ENCODE measurements at places on chromosomes 6 and 20.

DNA sequence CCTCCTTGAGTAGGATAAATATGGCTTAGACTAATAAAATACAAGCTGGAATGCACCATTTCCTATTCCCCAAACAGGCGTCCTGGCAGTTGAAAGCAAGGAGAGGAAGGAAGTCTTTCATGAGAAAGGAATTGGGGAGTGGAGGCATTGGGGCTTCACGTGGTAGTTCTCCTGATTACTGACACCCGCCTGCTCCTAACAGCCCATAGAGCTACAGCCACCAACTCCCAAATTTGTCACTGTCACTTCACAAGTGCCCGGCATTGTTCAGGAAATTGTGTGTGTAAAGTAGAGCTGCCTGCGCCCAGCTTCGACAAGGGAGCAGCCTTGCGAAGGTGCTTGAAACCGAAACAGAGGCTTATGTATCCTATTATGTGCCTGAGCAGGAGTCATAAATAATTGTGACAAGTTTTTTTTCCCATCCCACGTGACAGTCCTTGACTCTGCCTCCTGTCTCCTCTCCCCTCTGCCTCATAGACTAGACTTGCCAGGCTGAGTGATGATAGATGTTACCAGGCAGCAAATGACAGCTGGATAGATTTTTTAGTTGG lies 301.7 kb upstream of the ZFP64 start:
- peak; percentile 95 for DNase-seq

DNA sequence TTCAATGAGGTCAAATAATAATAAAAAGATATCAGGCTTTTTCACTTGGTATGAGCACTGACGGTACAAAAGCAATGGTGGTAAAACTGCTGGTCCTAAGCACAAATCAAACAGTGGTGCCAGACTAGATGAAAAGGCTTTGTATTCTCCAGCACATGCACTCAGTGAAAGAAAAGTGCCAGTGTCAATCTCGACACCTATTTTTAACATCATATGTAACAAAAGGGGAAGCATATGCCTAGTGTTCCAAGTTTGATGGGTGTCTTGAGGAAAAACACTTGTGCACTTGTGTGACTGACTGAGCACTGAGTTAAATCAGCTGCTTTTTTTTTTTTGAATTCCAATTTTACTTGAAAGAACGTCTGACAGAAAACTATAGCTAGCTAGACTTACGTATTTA lies 27.3 kb downstream of the MED23 start:
- DNase-seq: no peak

DNA sequence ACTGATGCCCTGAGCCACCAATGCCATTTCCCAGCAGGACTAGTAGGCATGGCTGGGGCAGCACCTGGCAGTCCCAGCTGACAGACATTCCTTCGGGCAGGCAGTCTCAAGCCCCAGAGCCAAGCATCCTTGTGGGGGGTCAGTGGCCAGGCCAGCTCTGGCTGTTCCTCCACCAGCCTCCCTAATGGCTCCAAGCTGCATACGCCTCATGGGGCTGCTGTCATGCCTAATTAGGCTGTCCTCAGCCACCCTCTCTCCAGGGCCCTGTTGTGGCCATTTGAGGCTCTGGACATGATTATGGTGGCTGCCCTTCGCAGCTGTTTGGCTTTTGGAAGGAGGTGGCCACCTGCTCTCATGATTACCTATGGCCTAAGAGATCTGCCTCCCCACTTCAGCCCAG lies 79.4 kb downstream of the DLGAP4 start:
- DNase-seq: no peak

GRCh38 chr6:93136111-93136510 lies 283.2 kb downstream of the EPHA7 start:
- DNase-seq: peak; percentile 54

DNA sequence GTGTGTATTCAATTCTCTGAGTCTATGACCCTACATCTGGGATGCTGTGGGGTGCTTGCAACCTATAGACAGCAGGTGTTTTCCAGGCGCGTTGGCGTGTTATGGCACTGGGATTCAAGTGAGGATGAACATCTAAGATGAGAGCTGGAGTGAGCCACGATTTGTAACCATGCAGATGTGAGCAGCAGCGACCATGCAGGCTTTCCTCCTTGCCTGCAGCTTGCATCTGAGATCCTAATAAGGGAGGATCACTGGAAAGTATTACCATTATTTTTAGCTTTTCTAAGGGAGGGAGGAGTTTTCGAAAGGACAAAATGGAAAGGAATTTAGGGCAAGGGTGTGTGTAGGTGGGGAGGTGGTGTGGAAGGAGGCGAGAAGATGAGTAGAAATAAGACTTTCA lies 216.7 kb downstream of the ATXN1 start:
- no peak for DNase-seq

DNA sequence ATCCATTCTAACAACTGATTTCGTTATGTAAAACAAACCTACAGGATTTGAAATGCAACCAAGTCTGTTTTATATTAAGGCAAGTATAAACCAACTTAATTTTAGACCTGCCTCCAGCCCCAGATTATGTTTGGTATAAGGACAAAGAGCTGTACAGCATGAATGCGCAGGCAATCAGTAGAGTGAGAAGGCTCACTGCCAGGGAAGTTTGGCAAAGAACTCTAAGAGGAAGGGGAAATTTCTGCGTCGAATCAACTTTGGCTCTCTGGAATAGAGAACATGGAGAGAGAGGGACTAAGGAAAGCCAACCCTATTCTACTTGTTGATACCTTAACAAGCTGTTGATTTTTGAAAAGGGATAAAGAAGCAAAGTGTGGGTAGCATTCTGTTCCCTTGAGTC lies 96.9 kb upstream of the FOXO3 start:
- no peak for DNase-seq

DNA sequence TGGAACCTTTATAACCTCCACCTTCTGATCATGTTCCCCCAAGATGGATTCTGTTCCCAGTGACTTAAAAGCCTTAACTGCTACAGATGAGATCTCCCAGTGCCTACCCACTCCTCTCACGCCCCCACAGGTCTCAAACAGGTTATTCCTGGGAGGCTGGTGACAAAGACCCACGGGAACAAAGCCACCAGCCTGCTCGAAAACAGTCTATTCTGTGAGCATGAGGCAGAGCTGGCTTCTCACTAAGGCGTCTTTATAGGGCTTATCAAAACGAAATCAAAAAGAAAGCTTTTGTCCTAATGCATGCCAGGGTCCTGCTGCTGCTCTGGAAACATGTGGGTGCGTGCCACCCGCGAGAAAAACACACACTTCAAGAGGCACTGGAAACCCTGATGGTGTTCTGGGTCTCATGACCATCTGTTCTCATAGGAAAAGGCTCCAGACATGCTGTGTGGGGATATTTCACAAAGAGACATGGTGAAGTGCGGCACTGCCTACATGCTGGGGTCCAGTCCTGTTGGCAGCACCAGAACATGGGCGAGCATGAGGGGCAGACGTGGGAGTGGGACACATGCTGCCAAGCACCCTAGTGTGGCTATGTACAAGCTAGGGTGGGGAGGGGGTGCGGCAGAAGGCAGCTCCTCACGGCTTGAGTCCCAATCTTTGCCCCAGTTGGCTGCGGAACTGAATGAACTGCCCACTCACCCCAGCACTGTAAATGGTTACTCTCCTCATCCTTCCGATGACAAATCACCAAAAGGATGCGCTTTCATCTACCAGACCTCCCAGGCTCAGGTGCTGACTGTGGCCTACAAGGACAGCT lies 2.1 kb downstream of the FKBP1A start:
- no peak for DNase-seq

DNA sequence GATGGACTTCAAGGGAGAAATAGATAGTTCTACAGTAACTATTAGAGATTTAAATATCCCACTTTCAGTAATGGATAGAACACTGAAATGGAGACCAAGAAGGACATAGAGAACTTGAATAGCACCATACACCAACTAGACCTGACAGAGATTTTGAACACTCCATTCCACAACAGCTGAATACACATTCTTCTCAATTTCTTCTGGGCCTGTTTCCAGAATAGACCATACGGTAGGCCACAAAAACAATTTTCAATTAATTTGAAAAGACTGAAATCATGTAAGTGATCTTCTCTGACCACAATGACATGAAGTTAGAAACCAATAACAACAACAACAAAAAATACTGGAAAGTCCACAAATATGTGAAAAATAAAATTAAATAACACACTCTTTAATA lies 979.1 kb upstream of the FLRT3 start:
- DNase-seq: no peak

DNA sequence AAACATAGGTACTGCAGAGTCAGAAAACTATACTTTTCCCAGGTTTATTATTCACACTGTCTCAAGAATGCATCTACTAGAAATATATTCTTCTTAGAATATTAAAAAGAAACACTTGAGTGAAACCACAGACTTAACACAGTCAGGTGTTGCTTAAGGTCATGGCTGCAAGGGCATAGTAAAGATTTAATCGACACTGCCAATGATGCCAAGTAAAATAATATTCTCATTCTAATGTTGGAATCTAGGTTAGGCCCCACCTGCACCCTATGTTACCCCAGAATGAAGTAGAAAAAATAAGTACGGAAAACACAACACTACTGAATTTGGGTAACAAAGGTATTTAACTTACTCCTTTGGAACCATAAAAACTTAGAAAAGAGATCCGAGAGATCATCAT lies 155.0 kb downstream of the RALGAPA2 start:
- DNase-seq: no peak

DNA sequence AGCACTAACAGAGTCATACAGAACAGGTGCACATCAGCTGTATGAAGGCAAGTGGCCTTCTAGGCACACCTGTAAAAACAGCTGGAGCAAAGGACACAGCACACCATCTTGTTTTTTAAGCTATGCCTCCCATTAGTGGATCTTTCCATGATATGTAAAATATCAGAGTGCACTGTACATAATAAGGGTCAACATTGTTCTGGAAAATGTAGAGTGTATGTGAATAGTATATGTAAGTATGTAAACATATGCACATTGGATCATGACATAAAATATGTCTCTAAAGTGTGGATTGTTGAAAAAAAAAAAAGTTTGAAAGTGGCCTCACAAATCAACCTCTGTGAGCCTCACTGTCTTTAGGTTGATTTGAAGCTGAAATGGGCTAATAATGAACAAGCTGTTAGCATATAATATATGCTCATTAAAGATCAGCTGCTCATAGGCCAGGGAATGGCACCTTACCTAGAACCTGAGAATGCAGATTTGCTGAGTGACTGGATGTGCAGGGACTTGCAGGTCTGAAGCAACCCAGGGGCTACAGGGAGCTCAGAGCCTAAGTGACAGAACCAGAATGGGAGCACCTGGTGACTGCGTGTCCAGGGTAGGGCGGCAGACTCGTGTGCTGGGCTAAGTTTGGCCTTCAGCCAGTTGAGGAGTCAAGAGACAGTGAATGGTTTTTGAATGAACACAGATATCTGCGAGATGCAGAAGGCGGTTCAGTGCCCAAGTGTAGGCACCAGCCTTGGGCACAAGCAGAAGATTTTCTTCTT lies 198.6 kb downstream of the TMEM242 start:
- no peak for DNase-seq
